ENCODE measurements at places on chromosomes 3 and 15. TPM values are rescaled to one million over a fixed set of nuclear protein-coding genes. Genes with fewer than 3 reads are reported as not detected.
A peak's percentile ranks its signal among the peaks of the same experiment; 100 is the strongest.

GRCh38 chr15:101006931-101007691 is 88.0 kb downstream of the LRRK1 start:
- H3K27me3 ChIP-seq: no peaks in the 10 kb centered on the region
- H3K4me3 ChIP-seq: no peak overlapping the region
- peak; percentile 71 for DNase-seq
- no peaks in the 10 kb centered on the region for H3K36me3 ChIP-seq
- no peak overlapping the region for H3K27ac ChIP-seq
- H3K4me1 ChIP-seq: peaks cover 10% of the 10 kb centered on the region

GRCh38 chr15:73239564-73240215 is 129.1 kb downstream of the HCN4 start:
- no peaks in the 10 kb centered on the region for H3K4me1 ChIP-seq
- no peaks in the 10 kb centered on the region for H3K27me3 ChIP-seq

- H3K4me3 ChIP-seq: no peak overlapping the region
- no peaks in the 10 kb centered on the region for H3K27me3 ChIP-seq
- no peaks in the 10 kb centered on the region for H3K36me3 ChIP-seq
- no peak for DNase-seq
- no peak overlapping the region for H3K27ac ChIP-seq
Observed at GRCh38 chr3:112860898-112861297, 14.2 kb upstream of the CD200R1L start.

GRCh38 chr15:71732636-71733035 is 77.7 kb upstream of the NR2E3 start:
- H3K4me3 ChIP-seq: no peak overlapping the region
- H3K27me3 ChIP-seq: no peaks in the 10 kb centered on the region
- no peaks in the 10 kb centered on the region for H3K4me1 ChIP-seq
- no peak for DNase-seq
- no peaks in the 10 kb centered on the region for H3K36me3 ChIP-seq

- no peak for DNase-seq
- no peak overlapping the region for H3K4me3 ChIP-seq
- H3K36me3 ChIP-seq: no peaks in the 10 kb centered on the region
- H3K27ac ChIP-seq: no peak overlapping the region
Observed at GRCh38 chr3:56952061-56952460, 108.4 kb upstream of the SPATA12 start.

- no peak for DNase-seq
- H3K36me3 ChIP-seq: no peaks in the 10 kb centered on the region
- no peaks in the 10 kb centered on the region for H3K27me3 ChIP-seq
- no peak overlapping the region for H3K4me3 ChIP-seq
- H3K27ac ChIP-seq: no peak overlapping the region
Observed at GRCh38 chr15:99722406-99722805, 10.8 kb downstream of the LYSMD4 start.

Gene DOCK3
- polyA plus RNA-seq: 6.0 TPM

Gene ZNF710
- polyA plus RNA-seq: 59.0 TPM

Gene CCDC33
- polyA plus RNA-seq: 0.48 TPM

Gene CCDC39
- not detected for polyA plus RNA-seq

Data from adrenal gland (tissue), 19 donors.